CD8-positive, alpha-beta T cell (primary cell): ENCODE measurements at places on chromosomes 12 and 14.

DNA sequence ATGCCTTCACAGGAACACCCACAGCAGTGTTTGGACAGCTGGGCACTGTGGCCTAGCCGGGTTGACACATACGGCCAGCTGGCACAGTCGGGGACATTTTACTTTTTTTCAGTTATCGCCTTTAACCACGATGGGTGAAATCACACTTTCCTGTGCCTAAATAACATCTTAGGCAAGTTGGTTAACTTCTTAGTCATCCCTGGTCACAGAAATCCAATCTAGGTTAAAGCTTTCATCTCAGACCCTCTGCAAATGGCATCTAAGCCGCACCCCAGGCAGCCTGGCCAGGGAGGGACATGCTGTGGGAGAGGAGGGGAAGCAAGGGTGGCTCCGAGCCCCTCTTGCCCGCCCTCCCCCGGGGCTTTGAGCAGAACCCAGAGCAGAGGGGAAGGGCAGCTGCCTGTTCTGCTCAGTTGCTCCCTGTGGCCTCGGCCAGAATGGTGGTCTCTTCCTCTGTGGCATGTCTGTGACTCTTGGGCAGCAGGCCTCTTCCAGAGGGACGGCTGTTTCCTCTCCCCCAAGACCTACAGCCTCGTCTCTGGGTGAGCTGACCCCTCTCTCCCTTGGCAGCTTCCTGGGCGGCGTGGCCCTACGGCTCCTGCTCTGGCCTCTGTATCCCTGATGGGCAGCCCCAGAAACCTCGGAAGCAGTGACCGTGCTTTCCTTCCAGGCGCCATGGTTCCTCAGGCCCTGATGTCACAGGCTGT, 85.4 kb upstream of the DYNC1H1 start:
- DNase-seq, result no peak

DNA sequence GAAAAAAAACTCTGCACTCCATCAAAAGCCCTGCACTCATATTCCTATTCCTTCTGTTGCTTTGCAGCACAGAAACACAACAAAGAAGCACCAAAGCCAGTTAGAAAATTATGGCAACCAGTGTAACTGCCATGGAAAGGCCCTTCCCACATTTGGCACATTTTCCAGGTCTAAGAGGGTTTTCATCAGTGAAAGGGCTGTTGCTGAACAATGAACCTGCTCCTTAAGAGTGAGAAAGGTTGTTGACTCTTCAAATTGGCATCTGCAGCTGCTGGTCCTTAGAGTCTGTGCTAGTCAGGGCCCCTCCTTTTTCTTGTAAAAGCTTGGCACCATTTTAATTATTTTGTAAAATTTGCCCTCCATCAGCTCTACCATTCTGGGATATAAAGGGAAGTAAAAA, 378.7 kb upstream of the KITLG start:
- no peak for DNase-seq

GRCh38 chr12:74431801-74432200, 105.8 kb upstream of the ATXN7L3B start:
- no peak for DNase-seq

DNA sequence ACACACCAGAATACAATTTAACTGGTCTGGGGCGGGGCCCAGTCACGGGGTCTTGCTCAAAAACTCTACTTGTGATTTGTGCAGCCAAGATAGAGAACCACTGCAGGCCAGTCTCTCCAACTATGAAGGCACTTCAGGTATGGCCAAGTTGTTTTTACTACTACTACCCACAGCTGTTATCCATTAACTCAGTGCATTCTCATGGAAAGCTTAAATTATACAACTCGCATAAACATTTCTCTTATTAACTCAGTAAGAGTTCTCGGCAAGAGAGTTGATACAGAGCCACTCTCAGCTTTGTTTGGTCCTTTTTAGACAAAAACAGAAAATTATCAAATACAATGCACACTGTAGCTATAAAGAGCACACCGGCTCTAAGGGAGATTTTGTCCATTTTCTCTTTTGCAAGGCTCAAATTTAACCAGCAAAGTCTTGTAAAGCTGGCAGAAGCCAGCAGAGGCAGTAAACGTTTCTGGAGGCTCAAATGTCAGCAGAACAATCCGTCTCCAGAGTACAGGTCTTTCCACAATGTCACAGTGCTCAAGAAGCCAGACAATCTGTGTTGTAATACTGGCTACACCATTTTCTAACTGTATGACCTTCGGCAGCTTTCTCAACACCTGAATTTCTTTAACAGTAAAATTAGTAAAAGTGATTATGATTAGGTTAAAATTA, 85.9 kb downstream of the PTGER2 start:
- no peak for DNase-seq

DNA sequence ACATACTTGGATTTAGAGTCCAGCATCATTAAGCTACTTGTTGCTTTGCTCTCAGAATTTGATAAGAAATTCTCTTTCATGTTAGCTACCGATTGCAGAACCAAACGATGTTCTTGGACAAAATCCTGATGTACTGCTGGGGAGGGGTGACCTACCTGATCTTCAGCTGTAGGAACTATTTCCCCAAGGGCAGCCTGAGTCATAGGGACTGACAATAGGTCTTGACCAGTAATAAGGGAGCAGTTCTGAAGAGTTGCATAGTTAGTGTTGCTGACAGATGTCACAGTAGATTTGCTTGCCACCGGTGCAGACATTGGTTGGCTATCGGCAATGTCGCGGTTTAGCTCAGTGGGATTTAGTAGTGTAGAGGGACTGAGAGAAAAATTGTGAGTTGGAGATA, 10.6 kb downstream of the SIX4 start:
- no peak for DNase-seq

DNA sequence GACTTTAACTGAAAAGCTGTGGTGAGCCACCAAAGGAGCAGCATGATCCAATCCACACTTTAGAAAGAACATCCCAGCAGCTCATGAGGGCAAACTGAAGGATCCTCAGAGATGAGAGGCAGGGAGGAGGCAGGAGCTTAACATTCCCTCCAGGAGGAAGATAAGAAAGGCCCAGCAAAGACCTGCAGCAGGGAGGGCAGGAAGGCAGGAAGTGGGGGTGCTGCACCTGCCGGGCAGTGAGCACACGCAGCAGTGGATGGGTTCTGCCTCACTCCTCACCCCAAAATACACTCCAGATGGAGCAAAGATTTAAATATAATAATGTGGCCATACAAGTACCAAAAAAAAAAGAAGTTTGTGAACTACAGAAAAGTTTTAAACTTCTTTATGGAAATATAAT, 48.4 kb downstream of the GCH1 start:
- no peak for DNase-seq

GRCh38 chr14:74913986-74914573, 9.0 kb downstream of the RPS6KL1 start:
- DNase-seq, result no peak

DNA sequence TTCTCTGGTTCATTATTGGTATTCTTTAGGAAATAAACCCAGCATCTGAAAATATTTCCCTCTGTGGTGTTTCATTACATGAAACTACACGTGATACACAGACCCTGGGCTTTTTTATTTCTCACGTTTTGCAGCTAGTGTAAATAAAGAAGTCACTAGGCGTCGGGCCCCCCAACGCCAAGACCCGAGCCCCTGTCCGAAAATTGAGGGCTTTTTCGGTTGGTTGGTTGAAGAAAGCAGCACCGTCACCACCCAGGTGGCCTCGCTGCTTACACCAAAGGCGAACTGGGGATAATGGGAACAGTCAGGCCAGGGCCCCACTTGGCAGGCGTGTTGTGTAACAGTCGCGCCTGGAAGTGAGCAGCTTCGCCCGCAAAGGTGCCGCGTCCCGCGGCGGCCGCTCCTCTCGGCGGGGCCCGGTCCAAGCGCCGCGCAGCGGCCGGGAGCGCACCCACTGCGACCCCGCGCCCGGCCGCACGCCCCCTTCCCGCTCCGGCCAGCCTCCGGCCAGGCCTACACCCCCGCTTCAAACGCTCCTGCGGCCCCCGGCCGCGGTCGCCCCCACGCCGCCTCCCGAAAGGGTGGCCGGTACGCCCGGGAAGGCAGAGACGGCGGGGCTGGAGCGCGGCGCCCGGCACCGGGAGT, 1.2 kb downstream of the DUSP16 start:
- peak; percentile 76 for DNase-seq

- no peak for DNase-seq
Observed at GRCh38 chr12:65694130-65694529, 130.2 kb upstream of the HMGA2 start.

- DNase-seq, result no peak
Observed at GRCh38 chr14:40847480-40847879, 759.2 kb upstream of the LRFN5 start.

- DNase-seq, result peak; percentile 82
Observed at GRCh38 chr14:23057757-23058653, 685 bp upstream of the CDH24 start.

- DNase-seq, result no peak
Observed at GRCh38 chr12:131749618-131750315, 38.9 kb downstream of the SFSWAP start.

DNA sequence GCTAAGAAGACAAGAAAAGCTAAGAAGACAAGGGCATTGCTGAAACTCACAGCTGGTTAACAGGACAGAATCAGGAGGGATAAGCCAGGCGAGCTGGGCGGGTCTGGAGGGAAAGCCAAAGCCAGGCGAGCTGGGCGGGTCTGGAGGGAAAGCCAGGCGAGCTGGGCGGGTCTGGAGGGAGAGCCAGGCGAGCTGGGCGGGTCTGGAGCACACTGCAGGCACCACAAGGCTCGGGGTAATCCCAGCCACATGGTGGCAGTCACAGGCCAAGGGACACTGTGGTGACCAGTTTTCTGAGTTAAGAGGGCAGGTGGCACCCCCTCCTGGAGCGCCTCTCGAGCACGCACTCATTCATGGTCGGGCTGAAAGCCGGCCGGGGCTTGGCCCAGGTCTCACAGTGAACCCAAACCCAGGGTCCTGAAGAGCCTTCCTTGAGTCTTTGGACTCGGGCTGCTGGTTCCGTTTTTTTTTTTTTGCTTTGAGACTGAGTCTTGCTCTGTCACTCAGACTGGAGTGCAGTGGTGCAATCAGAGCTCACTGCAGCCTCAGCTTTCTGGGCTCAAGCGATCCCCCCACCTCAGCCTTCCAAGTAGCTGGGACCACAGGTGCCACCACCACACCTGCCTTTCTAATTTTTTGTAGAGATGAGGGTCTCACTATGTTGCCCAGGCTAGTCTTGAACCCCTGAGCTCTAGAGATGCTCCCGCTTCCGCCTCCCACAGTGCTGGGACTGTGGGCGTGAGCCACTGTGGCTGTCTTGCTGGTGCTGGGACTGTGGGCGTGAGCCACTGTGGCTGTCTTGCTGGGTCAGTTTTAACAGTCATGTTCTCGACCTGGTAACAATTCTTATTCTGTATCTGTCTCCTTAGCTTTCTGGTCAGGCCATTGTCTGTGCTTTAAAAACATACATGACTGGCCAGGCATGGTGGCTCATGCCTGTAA, 40.2 kb downstream of the HSP90AA1 start:
- DNase-seq, result peak; percentile 42

DNA sequence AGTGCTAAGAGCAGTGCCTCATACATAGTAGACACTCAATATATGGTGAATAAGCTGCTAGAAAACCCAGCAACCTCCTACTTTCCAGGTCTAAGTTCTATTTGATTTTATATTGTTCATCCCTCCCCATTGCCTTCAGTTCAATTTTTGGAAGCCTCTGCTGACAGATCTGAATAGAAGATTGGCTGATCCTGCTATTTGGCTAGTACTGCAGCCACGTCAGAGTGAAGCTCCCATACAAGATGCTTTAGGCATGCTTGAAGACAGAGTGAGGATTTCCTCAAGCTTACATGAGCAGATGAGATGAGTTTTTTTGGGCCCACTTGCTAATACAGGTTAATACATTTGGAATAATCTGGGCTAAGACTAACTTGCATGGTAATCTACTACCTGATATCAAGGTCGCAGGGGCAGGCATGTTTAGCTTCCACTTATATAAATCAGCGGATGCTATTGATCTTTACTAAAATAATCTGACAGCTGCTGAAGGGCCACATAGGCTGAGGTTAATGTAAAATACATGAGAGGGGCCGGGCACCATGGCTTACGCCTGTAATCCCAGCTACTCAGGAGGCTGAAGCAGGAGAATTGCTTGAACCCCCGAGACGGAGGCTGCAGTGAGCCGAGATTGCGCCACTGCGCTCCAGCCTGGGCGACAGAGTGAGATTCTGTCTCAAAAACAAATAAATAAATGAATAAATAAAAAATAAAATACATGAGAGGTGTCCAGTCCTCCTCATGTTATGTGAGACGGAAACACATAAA, 15.9 kb upstream of the AEBP2 start:
- DNase-seq, result no peak

DNA sequence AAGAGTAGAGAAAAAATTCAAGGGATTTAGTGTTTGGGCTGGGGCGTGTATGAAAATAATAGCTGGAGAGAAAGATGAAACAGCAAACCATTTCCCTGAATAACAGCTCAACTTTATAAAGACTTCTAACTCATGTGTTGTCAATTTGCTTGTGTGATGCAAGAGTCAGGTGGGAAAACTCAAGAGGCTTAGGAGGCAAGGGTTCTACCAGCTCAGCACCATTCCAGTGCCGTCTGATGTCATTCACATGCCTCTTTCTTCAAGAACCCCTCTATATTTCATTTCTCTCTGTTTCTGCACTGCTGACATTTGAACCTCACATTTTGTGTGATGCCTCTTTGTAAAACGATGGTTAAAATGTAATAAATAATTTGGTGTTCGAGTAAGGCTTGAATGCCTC, 192.2 kb downstream of the PRKD1 start:
- no peak for DNase-seq

GRCh38 chr14:87079416-87079815, 913.6 kb downstream of the GALC start:
- DNase-seq, result no peak

DNA sequence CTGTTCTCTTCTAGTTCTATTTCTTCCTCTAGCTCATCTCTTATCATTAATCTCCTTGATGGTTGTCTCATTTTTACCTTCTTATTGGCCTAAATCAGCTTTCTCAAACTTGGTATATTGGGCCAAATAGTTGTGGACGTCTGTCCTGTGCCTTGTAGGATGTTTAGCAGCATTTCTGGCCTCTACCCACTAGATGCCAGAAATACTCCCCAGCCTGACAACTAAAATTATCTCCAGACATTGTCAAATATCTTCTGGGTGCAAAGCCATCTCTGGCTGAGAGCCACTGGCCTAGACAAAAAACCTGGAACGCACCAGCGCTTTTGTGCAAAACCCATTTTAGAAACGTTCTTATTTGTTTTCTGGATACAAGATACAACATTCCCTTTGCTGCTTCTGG, 38.8 kb upstream of the LRRC10 start:
- no peak for DNase-seq
